GM12891 (cell line): ENCODE measurements at places on chromosomes 3 and 15.

GRCh38 chr15:69997161-69997485 is 100.6 kb downstream of the TLE3 start:
- no peak for DNase-seq

DNA sequence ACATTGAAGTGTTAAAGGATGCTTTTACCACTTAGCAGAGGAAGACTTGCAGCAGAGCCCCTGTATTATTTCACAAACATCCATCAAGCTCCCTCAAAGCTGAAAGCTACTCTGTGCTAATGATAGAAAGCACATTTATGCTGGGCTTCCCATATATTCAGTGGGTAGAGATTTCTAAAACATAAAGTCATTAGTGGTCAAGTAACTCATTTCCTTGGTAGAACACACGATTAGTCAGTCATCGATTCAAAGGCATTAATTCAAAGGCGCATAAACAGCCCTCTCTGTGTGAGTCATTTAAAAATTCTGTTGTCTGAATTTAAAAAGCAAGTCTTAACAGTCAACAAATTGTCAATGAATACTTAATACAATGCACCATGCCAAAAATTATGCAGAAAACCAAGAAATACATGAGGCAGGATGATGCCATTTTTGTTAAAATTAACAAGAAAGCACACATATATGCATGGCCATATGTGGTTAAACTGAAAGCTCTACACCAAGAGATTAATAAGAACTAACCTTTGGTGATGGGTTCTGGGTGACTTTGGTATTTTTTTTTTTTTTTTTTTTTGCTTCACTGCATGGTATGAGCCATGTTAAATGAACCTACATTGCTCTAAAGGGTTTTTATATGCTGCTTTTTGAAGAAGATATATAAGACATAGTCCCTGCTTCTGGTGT is 61.7 kb downstream of the LDHAL6B start:
- DNase-seq, result no peak

- no peak for DNase-seq
These were observed 49.8 kb upstream of the SSR3 start for GRCh38 chr3:156604642-156605144.

GRCh38 chr3:9231937-9232336 is 17.5 kb downstream of the SRGAP3 start:
- DNase-seq, result no peak

DNA sequence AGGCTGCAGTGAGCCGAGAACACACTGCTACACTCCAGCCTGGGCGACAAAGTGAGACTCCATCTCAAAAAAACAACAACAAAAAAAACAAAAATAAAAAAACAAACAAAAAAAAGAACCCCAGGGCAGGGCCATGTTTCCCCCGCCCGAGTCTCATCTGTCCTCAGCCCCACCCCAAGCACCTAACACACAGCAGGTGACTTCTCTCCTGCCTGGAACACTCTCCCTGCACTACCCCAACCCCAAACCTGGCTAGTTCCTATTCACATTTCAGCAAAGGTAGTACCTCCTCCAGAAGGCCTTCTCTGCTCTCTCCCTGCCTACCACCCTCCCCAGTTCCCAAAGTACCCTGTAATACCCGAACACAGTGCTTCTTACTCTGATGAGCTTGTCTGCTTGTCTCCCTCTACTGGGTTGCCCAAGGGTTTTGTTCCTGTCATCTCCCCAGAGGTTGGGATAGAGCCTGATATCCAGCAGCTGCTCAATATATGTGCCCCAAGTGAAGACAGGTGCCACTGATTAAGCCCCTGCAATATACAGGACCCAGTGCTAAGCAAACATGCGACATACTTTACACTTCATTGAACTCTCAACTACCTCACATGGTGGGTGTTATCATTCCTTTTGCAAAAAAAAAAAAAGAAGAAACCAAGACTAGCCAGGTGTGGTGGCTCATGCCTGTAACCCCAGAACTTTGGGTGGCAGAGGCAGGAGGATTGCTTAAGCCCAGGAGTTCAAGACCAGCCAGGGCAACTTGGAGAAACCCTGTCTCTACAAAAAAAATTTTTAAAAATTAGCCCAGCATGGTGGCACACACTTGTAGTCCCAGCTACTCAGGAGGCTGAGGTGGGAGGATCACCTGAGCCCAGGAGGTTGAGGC is 103.6 kb downstream of the DAPK2 start:
- DNase-seq, result no peak

- peak; percentile 6 for DNase-seq
These were observed 76.0 kb upstream of the DCBLD2 start for GRCh38 chr3:98977520-98977919.

GRCh38 chr3:156132313-156132712 is 11.9 kb downstream of the KCNAB1 start:
- DNase-seq, result no peak

DNA sequence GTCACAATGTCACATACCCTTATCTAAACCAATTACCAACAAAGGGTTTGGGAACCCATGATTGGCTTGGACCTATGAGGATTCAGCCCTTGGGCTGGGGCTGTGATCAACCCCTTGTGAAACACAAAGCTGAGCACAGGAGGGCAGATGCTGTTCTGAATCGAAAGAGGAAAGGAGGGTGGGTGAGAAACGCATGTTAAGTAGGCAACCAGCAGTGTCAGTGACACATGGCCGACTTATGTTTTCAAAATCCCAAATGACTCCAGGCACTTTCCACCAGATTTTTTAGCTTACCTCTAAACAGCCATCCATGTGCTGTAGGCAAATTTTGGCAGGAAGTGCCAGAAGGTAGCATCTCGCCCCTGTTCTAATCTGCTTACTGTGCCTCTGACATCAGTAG is 34.1 kb upstream of the KLHL25 start:
- DNase-seq, result no peak

GRCh38 chr3:124986192-124987143 is 51.9 kb upstream of the MUC13 start:
- no peak for DNase-seq
